ENCODE measurements at places on chromosomes 4 and X.

DNA sequence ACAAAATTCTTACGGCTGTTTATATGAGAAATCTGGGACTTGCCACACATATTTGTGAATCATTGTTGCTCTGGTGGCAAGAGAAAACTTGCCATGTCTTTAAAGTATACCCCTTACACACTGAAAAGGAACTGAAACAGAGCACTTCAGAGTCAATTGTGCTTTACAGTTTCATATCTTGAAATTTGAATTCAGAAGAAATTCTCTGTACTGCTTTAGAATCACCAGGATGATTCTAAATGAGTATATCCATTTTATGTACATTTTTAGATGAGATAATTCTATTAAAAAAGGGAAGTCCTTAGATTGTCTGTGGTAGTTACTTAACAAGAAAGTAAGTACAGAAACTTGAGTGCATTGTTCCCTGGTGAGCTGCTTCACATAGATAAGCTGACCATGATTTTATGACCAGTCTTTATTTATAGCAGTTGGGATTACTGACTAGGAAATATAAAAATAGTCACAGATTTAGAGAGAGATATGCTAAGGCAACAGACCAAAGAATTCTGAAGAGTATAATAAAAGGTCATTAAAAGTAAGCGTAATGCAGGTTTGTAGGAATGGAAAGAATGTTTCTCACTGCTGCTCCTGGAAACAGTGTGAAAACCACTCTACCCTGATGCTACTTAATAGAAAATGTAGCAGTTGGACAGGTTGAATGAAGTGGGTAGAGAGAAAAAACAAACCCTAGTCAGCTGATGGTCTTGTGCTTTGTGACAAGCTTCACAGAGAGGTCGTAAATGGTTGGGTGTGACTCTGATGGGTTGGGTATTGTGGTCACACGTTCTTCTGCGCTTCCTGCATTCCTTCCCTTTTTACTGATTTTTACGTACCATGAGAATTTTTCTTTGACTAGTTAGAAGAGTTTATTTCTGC, 41.0 kb downstream of the FNIP2 start:
- no peak for DNase-seq

DNA sequence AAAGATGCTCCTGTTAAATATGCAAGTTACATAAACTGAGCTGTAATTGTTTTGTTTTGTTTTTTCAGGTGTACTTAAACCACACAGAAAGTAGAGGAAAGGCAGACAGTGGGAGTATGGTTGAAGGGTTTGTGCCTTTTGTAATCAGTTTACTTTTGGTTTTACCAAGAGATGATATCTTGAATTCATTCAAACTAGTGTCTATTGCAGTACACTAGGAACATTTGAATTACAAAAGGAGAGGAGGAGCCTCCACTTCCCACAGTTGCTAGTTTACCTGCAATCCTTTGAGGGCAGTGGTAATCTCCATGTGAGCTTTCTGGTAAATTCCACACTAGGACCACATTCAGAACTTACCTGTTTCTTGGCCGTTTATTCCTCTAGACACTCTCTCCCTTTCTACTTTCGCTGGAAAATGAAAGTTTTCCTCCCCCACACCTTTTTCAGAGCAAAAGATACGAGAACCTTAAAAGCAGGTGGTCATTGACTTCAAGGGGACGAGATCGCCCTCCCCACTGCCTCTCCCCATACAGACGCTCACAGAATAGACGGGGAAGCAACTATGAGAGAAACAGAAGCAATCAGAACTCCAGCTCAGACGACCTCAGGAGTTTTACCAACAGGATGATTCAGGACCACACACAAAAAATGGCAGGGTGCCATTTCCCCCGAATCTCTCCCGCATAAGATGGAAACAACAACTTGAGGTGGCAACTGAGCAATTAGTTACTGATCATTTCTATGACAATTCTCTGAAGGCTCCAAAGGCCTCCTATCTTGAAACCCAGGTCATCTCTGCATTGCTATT, 3.3 kb downstream of the RBM47 start:
- DNase-seq = no peak

DNA sequence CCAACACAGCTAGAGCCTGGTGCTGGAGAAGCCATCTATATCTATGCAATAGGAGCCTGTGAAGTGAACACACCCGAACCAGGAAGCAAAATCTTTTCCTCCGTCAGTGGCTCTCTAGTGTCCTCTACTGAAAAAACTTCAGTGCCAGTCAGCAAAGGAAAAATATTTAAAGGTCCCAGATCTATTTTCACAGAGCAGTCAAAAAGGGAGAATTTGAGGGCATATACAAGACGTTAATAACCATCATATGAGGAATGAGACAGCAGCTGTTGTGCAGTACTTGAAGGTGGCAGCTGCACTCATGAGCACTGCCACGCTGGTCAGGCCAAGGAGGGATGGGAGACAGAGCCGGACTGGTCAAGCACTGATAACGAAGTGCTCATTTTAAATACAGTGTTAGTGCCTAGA, 14.4 kb downstream of the MCUB start:
- DNase-seq = no peak

- DNase-seq = no peak
Measured at GRCh38 chr4:122131562-122132157, 20.5 kb upstream of the BLTP1 start.

DNA sequence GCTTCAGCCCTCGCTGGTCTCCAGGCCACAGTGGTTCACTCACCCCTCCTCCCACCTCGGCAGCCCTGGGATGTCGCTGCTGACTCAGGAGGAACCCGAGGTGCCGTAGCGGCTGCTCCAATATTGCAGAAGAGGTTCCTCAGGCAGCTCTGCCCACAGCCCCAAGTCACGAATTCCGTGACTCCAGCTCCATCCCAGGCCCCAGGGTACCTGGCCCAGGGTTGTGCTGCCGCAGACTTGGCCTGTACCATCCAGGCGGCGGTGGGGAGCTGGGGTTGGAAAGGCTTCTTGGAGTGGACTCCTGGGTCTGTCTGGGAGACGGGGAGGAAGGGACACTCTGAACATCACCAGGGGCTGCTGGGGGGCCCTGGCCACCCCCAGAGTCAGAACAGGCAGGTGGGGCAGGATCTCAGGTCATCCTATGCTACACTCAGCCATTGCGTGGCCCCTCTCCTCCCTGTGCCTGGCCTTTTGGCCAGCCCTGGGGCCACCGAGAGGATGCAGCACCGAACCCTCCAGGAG, 728 bp upstream of the HGFAC start:
- DNase-seq = no peak

- no peak for DNase-seq
Measured at GRCh38 chr4:56844802-56845580, 23.5 kb upstream of the SPINK2 start.
